ENCODE measurements at places on chromosomes 5 and 9.

- DNase-seq, result no peak
Observed at GRCh38 chr5:122649080-122649479, 125.8 kb upstream of the SNX2 start.

DNA sequence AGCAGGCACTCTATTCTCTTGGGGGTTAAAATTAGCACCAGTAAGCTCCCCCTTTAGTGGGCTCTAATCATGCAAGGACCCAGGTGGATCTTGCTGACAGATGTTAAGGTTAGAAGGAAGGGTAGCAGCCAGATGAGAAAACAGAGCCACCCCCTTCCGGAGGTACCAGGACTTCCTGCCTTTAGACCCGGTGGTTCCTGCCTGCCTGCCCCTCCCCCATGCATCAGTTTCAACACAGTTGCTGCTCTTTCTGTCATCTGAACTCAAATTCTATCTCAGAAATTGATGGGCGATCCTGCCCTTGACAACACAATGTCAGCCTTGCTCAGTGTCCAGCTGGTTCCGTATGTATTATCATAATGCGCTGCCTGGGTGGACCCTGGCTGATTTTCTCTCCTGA, 287.3 kb downstream of the EBF1 start:
- DNase-seq, result no peak

- DNase-seq, result no peak
Observed at GRCh38 chr5:103021314-103021713, 98.6 kb downstream of the GIN1 start.

- DNase-seq, result no peak
Observed at GRCh38 chr5:65837139-65837538, 89.2 kb upstream of the ERBIN start.
